ENCODE measurements at places on chromosomes 3 and 15.

GRCh38 chr3:142272200-142272891 lies 47.0 kb upstream of the GK5 start:
- no peak for DNase-seq

- no peak for DNase-seq
These were observed 5.7 kb downstream of the FURIN start for GRCh38 chr15:90873998-90874605.

GRCh38 chr3:108208831-108209230 lies 13.4 kb downstream of the IFT57 start:
- no peak for DNase-seq

- no peak for DNase-seq
These were observed 21.4 kb upstream of the PCOLCE2 start for GRCh38 chr3:142910280-142910679.

GRCh38 chr15:93274257-93274656 lies 185.2 kb upstream of the RGMA start:
- DNase-seq = no peak

DNA sequence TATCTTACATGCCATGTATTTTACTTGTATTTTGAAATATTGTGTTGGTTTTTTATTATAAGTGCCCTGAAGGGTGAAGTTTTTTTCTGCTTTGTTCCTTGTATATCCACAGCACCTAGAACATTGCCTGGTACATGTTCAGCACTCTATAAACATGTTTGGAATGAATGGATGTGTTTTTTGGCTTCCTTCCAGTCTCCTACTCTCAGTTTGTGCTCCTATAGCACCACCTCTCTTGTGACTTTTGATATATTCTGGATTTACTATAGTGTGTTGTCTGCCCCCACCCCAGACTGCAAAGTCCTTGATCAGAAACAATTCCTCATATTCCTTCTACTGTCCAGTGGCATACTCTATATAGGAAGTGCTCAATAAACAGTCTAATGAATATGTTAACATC lies 60.6 kb downstream of the PLCL2 start:
- no peak for DNase-seq

DNA sequence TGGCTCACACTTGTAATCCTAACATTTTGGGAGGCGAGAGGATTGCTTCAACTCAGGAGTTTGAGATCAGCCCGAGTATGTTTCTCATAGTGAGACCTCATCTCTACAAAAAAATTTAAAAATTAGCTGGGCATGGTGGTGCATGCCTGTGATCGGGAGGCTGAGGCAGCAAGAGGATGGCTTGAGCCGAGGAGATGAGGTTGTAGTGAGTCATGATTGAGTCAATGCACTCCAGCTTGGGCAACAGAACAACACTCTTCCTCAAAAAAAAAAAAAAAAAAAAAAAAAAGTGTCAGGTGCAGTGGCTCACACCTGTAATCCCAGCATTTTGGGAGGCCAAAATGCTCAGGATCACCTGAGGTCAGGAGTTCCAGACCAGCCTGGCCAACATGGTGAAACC lies 2.4 kb downstream of the RPL39L start:
- no peak for DNase-seq
